ENCODE measurements at places on chromosomes 6 and 20.

DNA sequence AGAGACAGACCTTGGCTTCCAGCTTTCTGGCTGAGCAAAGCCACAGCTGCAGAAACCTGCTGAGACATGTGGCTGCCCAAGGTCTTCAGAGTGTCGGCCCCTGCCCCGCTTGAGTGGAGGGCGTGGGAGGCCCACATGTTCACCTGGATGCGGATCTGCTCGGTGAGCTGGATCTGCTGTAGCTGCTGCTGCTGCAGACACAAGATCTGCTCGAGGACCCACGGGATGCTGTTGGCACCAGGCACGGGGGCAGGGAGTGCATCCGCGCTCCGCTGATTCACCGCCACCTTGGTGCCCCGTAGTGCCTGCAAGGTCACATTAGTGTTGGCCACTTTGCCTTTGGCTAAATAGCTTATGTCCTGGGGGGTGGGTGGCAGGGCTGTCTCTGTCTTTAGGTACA, 10.7 kb downstream of the SALL4 start:
- no peak for DNase-seq

DNA sequence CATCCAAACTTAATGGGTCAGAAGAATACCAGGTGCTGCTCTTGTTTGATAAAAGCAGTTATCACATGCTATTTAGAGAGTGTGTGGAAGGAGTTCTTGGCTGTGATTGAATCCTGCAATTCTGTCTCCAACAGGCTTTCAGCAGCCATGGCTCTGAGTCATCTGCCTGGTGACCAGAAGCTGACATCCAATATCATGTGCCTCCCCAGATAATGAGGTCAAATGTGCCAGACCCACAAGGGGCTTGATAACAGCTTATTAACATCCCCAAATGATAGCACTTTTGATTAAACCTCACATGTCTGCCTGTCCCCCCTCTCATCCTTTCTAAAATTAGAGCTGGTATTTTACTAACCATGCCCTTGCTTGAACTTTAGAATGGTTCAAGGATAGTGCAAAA, 175.7 kb upstream of the PLN start:
- peak; percentile 57 for DNase-seq

- no peak for DNase-seq
Observed at GRCh38 chr20:61066526-61066925, 185.5 kb upstream of the CDH4 start.

GRCh38 chr6:5638666-5639065, 368.1 kb downstream of the NRN1 start:
- peak; percentile 19 for DNase-seq

- DNase-seq: no peak
Observed at GRCh38 chr20:46582648-46583047, 32.2 kb upstream of the OCSTAMP start.

GRCh38 chr6:13763740-13764381, 50.5 kb downstream of the MCUR1 start:
- DNase-seq: no peak

DNA sequence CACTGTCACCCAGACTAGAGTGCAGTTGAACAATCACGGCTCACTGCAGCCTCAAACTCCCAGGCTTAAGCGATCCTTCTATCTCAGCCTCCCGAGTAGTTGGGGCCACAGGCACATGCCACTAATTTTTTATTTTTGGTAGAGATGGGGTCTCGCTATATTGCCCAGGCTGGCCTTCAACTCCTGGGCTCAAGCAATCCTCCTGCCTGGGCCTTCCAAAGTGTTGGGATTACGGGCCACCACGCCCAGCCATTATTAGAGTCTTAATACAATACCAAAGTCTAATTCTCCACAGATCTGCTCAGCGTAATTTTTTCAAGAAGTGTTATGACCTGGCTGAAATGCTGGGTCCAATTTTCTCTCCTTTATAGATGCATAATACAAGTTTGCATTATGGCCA, 3.0 kb downstream of the GCLC start:
- no peak for DNase-seq

DNA sequence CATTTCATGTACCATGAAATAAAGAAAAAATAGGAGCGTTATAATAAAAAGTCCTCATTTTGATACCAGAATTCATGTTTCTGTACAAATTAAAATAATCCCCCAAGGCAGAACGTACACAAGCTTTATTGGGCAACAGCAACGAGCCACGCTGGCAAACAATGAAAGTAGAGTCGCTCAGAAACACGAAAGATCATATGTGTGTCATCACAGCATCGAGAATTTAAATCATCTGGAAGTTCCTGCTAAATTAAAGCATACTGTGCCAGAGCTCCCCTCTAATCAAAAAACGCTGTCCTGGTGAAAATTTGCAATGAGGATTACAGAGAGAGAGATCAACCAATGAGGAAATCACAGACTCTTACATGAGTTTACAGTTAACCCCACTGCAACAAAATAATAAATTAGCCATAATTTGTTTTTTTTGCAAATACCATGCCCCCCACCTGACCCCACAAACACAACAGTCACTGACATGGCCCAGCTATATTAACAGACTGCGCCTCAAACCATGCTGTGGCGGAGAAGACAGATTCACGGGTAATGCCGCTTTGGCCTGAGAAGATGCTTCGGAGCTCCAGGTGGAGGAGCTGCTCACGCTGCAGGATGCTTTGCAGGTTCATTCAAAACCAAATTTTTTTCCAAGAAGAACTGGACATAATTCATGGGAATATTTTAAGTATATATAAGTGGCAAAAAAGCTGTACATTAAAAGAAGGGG, 54.3 kb upstream of the NFATC2 start:
- no peak for DNase-seq

DNA sequence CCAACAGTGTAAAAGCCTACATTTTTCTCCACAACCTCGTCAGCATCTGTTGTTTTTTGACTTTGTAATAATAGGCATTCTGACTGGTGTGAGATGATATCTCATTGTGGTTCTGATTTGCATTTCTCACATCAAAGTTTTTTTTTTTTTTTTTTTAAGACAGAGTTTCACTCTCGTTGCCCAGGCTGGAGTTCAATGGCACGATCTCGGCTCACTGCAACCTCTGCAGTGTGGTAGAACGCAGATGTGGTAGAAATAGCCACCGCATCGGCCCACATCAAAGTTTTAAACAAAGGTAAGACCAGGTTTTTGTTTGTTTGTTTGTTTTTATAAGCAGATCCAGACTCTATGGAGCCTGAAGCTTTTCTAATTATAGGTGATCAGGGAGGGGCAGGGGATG, 12.7 kb upstream of the PPP1R3G start:
- no peak for DNase-seq

GRCh38 chr20:38337561-38338140, 8.6 kb upstream of the LBP start:
- DNase-seq: no peak

DNA sequence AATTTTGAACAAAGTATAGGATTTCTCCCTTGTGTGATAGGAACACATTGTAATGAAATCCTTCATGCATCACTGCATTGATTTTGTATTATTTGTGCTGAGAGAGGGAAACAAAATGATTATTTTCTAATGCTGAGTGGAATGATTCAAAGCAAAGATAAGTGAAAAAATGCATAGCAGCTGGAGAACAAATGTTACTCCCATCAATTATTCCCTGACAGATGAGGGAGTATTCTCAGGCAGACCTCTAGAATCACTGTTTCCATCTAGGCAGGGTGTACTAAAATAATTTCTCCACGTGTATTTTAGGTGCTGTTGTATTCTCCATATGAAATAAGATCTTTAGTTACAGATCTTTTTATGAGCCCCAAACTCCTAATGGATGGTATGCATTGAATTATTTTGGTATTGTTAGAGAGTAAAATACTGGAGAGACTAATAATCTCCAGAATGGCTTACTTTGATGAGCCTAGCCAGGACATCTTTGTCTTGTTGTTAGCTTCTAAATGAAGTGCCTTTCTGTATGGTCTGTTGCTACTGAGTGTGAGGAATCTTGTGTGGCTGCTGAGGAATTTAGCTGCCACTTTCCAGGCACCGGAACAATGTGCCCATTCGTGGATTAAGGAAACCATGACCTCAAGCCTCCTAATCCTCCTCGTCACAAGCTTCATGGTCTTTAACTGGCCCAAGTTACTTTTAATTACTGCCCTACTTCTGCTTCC, 39.6 kb downstream of the RNF217 start:
- peak; percentile 95 for DNase-seq

DNA sequence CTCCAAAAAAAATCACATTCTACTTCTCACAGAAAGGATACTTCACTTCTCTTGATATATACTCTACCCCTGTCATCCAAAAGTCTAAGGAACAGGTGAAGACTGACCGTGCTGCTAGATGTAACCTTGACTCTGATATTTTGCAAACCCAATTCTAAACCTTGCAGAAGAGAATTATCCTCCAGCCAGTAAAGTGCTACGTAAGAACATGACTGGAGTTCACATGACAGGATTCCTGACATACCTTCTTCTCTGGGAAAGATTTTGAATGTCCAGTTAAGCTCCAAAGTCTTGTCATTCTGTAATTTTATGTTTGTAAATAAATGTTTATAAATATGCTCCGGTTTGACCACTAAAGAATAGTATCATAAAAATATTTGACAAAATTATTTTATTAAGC, 35.8 kb downstream of the BTBD9 start:
- DNase-seq: peak; percentile 80

DNA sequence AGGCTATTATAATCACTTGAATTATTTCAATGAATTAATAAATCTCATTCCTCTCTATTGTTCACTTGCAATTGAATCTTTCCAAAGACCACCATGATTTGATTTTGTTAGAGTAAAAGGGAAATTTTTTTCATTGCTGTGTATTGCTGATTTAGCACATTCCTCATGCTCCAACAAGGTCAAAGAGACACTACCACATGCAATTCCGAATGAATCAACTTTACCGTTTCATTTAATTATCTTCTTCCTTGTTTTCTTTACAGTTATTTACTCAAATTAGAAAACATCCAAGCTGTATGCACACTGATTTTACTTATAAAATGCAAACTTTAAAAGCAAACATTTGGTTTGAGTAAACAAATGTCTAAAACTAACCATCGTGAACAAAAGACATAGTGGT, 967 bp downstream of the KIAA0408 start:
- no peak for DNase-seq

DNA sequence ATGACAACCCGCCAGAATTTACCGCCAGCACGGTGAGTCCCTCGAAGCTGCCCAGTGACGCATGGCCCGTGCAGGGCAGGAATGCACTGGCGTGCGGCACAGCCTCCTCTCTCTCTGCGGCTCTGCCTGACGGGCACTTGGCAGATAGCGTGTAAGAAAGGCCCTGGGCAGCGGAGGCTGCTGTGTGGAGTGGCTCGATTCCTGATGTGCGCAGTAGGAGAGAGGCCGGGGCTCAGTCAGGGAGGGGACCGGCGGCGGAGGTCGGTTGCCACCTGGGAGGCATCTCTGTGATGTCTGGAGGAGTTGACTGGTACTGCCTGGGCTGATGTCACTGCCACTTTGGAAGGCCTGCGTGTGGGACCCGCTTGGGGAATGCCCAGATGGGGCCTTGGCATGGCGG, 170.7 kb downstream of the TAF4 start:
- DNase-seq: no peak

GRCh38 chr20:37878835-37879599, 23.9 kb upstream of the VSTM2L start:
- DNase-seq: no peak

- DNase-seq: peak; percentile 93
Observed at GRCh38 chr20:56554869-56555268, 21.8 kb downstream of the FAM209B start.

DNA sequence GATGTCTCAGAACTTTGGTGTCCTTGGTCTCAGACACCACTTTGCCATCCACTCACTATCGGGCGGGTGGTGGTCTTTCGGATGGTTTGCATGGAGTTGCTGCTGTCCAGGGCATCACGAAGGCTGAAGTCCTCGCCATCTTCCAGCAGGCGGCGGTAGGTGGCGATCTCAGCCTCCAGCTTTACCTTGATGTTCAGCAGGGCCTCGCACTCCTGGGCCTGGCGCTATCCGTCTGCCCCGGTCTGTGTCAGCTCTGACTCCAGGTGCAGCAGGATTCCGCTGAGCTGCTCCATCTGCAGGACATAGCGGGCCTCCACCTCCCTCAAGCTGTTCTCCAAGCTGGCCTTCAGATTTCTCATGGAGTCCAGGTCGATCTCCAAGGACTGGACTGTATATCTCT, 36.0 kb downstream of the ZNF311 start:
- no peak for DNase-seq

GRCh38 chr6:5295623-5296022, 34.3 kb downstream of the FARS2 start:
- no peak for DNase-seq
